ENCODE measurements at places on chromosomes 6 and 20. TPM values are rescaled to one million over a fixed set of nuclear protein-coding genes. Genes with fewer than 3 reads are reported as not detected.

IL17F gene
- not detected for total RNA-seq

CGAS gene
- 2.2 TPM for total RNA-seq

SLC35F1 gene
- total RNA-seq, result 0.33 TPM

MTFR2 gene
- total RNA-seq, result 6.2 TPM

CTAGE9 gene
- not detected for total RNA-seq

TREML1 gene
- not detected for total RNA-seq
